NCI-H2081 (cell line): ENCODE measurements at places on chromosomes 3 and 15.

GRCh38 chr3:178507507-178508442, 28.5 kb upstream of the KCNMB2 start:
- DNase-seq = no peak

GRCh38 chr3:119311081-119311925, 17.1 kb downstream of the ARHGAP31 start:
- DNase-seq = no peak

DNA sequence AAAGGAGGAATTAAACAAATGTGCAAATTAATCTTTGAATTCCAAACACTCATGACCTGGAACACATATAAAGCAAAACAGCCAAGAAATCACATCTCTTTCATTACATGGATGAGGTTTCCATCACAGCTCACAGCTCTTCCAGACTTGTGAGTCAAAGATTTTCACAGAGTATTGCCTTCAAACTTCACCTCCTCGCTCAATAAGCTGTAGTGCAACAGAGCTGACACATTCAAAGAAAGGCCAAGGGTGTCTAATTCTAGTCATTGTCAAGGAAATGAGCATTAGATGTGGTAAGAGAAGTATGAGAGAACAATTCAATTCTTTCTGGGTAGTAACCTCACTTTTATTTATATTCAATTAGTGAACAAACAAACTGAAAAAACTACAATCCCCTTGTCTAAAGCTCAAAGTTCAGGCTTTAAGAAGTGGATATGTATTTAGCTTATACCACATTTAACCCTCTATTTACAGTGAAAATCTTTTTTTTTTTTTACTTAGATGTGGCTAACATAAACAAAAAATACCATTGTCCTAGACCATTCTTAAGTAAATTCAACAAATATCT, 11.9 kb downstream of the WDR72 start:
- DNase-seq = no peak

GRCh38 chr15:92035961-92036360, 182.5 kb downstream of the SLCO3A1 start:
- no peak for DNase-seq

- no peak for DNase-seq
Observed at GRCh38 chr3:106514431-106514830, 645.6 kb upstream of the CBLB start.

DNA sequence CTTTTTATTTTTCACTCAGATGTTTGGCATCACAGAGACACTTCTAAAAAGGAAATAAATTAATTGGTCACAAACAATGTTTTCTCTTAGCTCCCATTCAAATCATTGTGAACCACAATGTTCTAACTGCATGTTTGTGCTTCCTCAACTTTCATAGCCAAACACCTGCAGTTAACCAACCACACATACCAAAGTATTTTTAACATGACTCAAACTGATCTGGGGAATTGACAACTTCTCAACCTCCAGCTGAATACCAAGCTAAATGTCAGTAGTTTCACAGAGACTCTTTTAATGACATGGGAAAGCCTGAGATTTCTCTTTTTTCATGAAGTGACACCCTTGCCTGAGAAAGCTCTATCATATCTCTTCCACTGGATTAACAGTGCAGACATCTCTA, 217.9 kb upstream of the MME start:
- no peak for DNase-seq

GRCh38 chr3:23052620-23053019, 150.5 kb upstream of the UBE2E2 start:
- no peak for DNase-seq

GRCh38 chr3:2578560-2578959, 479.9 kb downstream of the CNTN4 start:
- DNase-seq = no peak

GRCh38 chr3:69016102-69016501, 2.6 kb upstream of the EOGT start:
- DNase-seq = no peak

DNA sequence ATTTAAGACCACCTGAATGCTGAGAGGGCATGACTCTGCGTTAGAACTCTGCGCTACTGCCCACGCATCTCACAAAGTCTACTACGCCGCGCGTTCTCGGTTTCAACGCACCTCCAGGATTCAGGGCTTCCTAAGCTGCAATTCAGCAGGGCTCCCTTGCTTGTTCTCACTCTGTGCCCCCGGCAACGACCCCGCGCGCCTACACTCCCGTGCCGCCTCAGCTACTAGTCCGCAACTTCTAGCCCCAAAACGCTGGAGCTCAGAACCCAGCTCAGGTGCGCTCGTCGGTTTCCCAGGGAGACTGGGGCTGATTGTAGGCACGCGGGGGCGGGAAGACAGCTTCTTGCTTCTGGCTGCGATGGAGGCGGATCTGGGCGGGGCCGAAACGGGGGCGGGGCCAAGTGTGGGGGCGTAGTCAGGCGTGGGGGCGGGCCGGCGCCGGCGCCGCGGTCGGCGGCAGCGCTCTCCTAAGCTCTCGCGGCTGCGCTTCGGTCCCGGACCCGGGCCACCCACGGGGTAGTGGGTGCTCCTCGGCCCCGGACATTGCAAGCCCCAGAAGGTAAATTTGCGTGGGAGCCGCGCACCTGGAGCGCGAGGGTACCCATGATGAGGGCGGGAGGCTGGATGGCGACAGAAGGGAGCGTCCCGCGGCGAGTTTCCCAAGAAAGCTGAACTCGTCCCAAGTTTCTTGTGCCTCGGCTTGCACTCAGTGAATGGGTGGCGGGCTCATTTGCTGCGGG, at the start of gene ARHGEF26:
Gene ARHGEF26 (plus strand): TSS at position 430 of the 740 bp plus-strand sequence. CDS start 603 bp downstream, outside the sequence.
- DNase-seq = peak; percentile 90

DNA sequence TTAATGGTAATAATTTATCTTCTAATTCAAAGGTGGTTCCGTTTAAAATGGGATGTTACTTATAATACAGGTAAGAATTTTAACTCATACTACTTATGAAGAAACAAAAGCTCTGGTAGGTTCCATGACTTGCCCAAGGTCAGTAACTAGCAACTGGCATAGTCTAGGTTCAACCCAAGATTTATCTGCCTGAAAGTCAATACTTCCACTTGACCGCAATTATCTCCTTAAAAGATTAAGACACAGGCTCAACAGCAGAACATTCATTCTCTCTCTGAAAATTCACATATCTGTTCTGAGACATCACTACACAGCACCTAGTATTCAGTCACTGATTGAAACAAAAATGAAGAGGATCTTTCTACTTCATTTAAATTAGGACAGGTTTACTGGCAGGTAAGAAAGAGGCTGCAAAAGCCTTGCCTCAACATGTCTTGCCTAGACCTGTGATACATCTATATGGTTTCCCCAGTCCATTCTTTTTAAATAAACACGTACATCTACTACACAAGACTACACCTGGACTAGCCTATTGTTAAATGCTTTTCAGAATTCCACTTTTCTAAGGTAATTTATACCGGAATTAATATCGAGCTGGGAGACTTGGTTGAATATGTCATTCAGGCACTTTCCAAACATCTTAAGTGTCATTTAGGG, 1.2 kb downstream of the CSNK1G1 start:
- DNase-seq = no peak

- no peak for DNase-seq
Observed at GRCh38 chr3:15325228-15325627, 7.2 kb downstream of the SH3BP5 start.

GRCh38 chr3:124995460-124995994, 60.3 kb downstream of the HEG1 start:
- DNase-seq = peak; percentile 67

DNA sequence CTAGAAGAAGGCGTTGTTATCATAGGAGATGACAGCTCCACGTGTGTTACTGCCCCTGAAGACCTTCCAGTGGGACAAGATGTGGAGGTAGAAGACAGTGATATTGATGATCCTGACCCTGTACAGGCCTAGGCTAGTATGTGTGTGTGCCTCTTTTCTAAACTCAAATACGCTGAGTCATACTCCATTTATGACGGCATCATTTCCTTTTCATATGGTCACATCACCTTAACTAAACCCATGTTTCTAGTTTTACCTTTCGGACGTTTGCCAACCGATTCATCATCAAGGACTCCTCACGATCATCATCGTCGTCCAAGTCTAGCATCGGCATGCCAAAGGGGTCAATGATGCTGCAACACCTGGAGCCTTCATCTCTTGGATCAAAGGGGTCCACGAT, 149.0 kb downstream of the CBLB start:
- no peak for DNase-seq

DNA sequence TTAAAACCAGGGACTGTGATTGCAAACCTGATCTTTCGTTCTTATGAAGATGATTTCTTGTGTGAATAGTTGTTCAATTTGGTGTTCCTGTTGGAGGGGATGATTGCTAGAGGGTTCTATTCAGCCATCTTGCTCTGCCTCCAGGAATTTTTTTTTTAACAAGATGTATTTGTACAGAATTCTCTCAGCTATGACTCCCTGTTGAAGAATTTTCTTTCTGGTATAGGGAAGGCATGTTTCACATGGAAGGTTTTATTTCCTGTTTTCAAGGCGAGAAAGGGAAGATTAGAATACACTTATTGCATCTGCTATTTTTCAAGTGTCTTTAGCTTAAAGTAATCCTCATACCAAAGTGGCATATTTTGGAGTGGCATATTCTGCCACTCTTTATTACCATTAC, 5.6 kb upstream of the LRRC34 start:
- no peak for DNase-seq

DNA sequence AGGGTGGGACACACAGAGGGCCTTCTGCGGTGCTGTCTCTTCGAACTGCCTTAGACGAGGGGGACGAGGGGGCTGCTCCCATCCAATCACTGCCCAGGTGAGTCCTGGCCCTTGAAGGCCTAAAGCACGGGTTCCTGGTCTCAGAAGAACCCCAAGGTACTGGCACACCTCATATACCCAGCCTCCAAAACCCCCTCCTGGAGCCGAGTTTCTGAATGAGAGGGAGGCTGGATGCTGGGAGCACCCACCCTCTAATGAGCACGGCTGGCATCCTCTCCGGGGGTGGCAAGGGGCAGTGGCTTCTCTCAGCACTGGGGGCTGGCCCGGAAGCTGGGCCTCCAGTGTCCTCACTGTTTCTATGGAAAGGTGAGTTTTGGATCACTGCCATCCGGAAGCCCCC, 165.6 kb downstream of the LRRK1 start:
- DNase-seq = no peak

- DNase-seq = no peak
Observed at GRCh38 chr3:189781415-189781814, 150.2 kb downstream of the TP63 start.

GRCh38 chr15:22778796-22779195, 7.6 kb upstream of the NIPA1 start:
- no peak for DNase-seq

- peak; percentile 88 for DNase-seq
Observed at GRCh38 chr3:108125550-108126071, 34.8 kb upstream of the CD47 start.

DNA sequence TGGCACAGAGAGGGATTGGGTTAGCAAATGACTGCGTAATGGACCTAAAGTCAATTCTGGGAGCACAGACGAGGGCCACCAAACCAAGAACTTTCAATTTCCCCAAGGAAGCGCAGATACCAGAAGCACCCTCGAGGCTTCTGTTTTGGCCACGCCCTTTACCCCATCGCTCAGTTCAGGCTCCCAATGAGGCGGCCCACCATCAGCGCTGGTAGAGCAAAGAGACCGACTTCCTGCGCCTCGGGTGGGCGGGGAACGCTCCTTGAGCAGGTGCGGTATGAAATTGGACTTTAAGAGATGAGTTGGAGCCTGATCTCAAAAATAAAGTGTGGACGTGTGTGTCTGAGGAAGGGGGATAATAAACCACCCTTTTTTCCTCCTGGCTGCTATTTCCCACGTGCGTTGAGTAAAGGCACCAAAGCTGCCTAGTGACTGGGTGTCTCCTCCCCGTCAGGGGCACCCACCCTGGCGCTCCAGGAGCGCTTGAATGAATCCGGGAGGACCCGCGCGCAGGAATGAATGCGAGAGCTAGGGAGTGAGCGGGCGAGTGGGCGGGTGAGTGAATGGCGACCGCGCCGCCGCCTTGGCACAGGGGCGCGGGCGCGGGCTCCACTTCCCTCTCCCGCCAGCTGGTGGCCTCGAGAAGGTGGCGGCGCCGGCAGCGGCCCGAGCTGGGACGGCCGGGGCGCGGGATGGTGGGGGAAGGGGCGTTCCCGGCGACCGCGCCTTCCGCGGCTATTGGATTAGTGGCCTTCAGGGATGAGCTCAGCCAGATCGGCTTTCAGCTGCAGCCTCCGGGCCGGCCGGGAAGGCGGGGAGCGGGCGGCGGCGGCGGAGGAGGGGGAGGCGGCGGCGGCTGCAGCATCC, at the start of gene SPSB4:
Gene SPSB4 (plus strand): TSS at position 772 of the 867 bp plus-strand sequence. CDS start 14,758 bp downstream, outside the sequence.
- DNase-seq = peak; percentile 66

- no peak for DNase-seq
Observed at GRCh38 chr3:47384425-47384824, 3.6 kb downstream of the PTPN23 start.

GRCh38 chr15:94691169-94691568, 459.8 kb downstream of the MCTP2 start:
- DNase-seq = no peak

GRCh38 chr3:59558906-59559720, 509.3 kb upstream of the CFAP20DC start:
- no peak for DNase-seq

- no peak for DNase-seq
Observed at GRCh38 chr3:128845778-128846485, 33.5 kb upstream of the ACAD9 start.

GRCh38 chr3:114739627-114740026, 407.5 kb downstream of the ZBTB20 start:
- no peak for DNase-seq

- DNase-seq = no peak
Observed at GRCh38 chr3:166282931-166283330, 445.7 kb upstream of the BCHE start.

GRCh38 chr15:44738340-44738984, 2.1 kb downstream of the TRIM69 start:
- peak; percentile 14 for DNase-seq

- no peak for DNase-seq
Observed at GRCh38 chr15:35080226-35080625, 4.9 kb downstream of the NANOGP8 start.

DNA sequence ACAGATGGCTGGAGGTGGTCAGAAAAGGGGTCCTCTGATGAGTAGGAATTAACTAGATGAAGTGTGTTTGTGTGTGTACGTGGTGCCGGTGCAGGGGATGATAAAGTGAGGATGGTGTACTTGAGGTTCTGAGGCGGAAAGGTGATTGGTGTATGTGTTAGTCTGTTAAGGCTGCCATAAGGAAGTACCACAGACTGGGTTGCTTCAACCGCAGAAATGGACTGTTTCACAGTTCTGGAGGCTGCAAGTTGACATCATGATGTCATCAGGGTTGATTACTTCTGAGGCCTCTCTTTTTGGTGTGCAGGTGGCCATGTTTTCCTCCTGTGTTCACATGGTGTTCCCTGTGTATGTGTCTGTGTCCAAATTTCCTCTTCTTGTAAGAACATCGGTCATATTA, 202.4 kb upstream of the RGMA start:
- DNase-seq = no peak
